Activated CD4-positive, CD25-positive, alpha-beta regulatory T cell treated with anti-CD3 and anti-CD28 coated beads, Interleukin-2, amount 50 U/mL, for 16 hours (primary cell): ENCODE measurements at places on chromosomes 16 and 17.

DNA sequence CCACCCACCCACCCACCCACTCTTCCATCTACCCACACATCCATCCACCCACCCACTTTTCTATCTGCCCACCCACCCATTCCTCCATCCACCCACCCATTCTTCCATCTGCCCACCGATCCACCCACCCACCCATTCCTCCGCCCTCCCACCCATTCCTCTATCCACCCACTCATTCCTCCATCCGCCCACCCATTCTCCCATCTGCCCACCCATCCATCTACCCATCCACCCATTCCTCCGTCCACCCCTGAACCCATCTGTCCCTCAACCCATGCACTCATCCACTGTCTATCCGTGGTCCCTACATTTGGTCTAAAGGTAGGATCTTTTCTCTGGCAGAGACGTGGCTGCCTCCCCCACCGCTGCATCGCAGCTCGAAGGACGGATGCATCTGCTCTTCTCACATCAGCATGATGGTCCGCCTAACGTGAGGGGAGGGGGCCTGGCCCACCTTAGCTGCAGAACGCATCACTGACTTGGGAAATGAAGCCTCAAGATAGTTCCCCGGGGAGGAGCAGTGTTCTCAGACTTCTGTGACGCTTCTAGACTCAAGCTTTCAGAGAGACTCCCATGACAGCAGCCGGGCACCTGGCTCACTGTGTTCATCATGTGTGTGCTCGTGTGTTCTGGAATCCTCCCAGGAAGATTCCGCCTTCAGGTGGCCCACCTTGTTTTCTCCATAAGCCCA lies 17.2 kb upstream of the GSE1 start:
- no peak for DNase-seq

GRCh38 chr17:45873728-45874127 lies 20.6 kb upstream of the MAPT start:
- DNase-seq, result no peak

- DNase-seq, result no peak
These were observed 19.7 kb downstream of the TEKT3 start for GRCh38 chr17:15321556-15322251.

DNA sequence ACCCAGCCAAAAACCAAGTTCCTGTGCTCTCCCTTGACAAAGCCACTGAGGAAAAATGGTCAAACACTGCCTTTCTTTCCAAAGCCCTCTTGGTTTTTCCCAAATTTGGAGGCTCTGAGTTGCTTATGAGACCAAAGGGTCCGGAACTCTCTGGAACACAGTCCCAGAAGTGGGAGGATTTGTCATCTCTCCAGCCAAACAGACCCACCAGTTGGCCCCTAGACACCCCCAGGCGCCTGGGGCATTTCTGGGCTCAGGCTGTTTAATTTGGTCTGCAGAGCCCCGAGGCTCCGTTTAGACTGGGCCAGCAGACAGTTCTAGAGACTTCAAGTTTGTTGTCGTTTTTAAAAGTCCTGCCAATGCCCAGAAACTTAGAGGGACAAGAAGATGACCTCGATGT lies 239.1 kb downstream of the SEC14L1 start:
- no peak for DNase-seq

GRCh38 chr16:80806927-80807340 lies 2.5 kb upstream of the CDYL2 start:
- peak; percentile 11 for DNase-seq

- no peak for DNase-seq
These were observed 62.0 kb upstream of the CRHR1 start for GRCh38 chr17:45722161-45722560.

DNA sequence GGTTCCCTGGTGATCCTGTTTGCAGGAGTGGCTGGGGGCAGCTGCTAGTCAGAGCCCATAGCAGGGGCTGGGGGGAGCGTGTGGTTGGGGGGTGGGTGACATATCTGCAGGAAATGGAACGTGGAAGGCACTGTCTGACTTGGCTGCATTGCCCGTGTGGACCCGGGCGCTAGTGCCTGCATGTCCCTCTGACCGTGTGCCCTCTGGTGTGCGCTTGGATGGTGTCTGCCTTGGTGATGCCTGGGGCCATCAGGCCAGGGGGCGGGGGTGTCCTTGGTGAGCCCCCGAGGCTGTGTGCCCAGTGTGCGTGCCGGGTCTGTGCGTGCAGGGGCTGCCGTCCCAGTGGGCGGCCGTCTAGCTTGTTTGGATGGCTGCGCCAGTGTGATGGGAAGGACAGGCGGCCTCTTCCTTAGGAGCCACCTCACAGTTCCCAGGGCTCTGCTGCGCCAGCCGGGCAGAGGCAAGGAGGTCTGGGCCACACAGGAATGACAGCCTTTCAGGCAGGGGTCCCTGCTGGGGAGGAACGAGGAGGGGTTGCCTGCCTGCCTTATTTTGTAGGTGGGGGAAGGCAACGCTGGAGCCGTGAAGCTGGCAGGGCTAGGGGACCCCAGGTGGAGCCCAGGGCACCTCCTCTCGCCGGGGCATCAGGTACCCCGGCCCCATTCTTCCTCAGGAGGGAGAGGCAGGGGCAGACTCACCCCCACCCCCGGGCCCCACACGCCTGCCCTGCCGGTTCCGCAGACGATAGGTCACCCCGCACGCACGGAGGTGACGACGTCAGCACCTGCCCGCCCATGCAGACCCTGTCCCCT lies 693 bp downstream of the NDRG4 start:
- no peak for DNase-seq

DNA sequence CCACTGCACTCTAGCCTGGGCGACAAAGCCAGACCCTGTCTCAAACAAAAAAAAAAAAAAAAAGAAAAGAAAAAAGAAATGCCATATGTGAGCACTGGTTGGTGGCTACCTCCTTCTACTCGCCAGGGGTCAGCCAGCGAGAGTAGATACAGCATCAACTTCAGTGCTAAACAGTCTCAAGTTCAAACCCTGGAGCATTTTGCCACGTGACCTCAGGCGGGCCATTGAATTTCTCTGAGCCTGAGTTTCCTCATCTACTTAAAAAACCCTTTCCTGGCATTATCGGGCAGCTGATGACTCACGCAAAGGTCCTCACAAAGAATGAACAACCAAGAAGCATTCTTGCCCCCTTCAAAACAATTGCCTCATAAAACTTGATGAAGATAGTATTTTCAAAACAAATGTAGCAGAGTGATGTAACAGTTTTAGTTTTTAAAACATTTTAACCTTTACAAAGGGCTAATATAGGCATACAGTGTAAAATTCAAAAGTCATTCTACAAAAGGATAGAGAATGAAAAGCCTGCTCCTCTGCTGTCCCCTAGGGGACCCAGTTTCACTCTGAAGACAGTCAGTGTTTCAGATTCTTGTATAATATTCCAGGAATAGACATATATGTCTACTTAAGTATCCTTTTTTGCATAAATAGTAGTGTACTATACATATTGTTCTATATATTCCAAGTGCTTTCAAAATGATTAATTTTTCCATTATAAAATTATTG lies 28.4 kb downstream of the DNAH2 start:
- DNase-seq, result no peak

GRCh38 chr16:65786916-65787315 lies 579.6 kb upstream of the CDH5 start:
- no peak for DNase-seq

DNA sequence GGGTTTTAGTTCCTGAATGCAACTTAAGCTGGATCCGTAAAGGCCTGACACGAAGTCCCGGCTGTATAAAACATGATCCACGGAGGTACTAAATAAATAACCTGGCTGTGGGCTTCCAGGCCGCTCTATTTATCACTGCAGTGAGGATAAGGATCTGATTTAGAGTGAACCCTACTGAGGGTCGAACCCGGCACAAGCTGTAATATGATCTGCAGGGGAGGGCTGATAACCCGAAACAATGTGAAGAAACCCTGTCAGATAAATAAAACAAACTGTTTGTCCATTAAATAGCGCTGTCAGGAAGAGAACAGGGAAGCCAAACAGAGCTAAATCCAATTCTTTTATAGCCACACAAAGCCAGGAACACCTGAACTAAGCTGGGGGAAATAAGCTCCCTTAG lies 375.6 kb upstream of the SALL1 start:
- no peak for DNase-seq

- peak; percentile 68 for DNase-seq
These were observed 5.7 kb downstream of the LDHD start for GRCh38 chr16:75110637-75111513.

- no peak for DNase-seq
These were observed 24.7 kb upstream of the KRT20 start for GRCh38 chr17:40909755-40910154.
